SJSA1 (cell line): ENCODE measurements at places on chromosomes 1 and 21. TPM values are rescaled to one million over a fixed set of nuclear protein-coding genes. Genes with fewer than 3 reads are reported as not detected.

DNA sequence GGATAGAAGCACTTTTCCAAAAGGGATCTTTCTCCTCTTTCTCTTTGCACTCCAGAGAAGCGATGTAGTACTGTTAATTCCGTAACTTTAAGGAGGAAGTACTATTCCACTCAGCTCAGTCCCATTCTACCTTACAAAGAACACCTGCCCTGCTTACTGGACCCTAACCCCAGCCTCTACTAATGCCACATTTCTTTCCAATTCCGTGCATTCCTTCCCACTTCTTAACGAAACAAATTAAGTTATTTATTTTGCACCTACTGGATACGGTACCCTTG, 511 bp downstream of the NDC1 start:
- H3K4me3 ChIP-seq = peak overlapping the region; percentile 76
- peak overlapping the region; percentile 54 for H3K27ac ChIP-seq
- H3K36me3 ChIP-seq = peaks cover 5% of the 10 kb centered on the region; the same call in 1 of the 2 replicates
- DNase-seq = no peak
- H3K27me3 ChIP-seq = no peaks in the 10 kb centered on the region

CD1D gene
- total RNA-seq = not detected in 2 replicates

- no peak overlapping the region for H3K4me3 ChIP-seq
- H3K27ac ChIP-seq = no peak overlapping the region
- H3K36me3 ChIP-seq = no peaks in the 10 kb centered on the region; the same call in 1 of the 2 replicates
- H3K27me3 ChIP-seq = no peaks in the 10 kb centered on the region
- peak; percentile 44 for DNase-seq
Measured at GRCh38 chr21:29499734-29500343, 201.1 kb downstream of the BACH1 start.

DNA sequence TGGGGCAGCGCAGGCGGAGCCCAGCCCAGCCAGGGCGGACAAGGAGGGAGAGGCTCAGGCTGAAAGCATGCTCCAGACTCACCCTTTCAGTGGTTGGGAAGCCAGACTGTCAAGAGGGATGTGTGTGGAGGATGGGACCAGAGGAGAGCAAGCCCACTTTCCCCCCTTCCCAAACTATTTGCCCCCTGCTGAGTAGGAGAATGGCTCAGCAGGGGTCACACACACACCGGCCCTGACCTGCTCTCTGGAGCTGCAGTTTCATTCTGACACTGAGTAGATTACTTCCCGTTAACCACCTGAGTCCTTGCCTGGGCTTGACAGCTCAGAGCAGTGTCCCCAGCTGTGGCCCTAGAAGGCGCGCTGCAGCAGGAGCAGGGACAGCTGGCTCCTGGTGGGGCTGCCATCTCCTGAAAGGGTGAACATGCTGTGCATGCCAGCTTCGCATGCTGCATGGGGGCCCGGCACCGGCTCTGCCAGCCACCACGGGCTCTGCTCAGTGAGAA, 51.6 kb upstream of the CNTN2 start:
- no peaks in the 10 kb centered on the region for H3K36me3 ChIP-seq
- no peak overlapping the region for H3K4me3 ChIP-seq
- H3K27ac ChIP-seq = no peak overlapping the region
- H3K4me1 ChIP-seq = no peaks in the 10 kb centered on the region
- no peaks in the 10 kb centered on the region; the same call in 1 of the 2 replicates for H3K27me3 ChIP-seq
